ENCODE measurements at places on chromosomes 16 and 17.

GRCh38 chr17:80717720-80718083 is 173.1 kb downstream of the RPTOR start:
- no peak for DNase-seq

DNA sequence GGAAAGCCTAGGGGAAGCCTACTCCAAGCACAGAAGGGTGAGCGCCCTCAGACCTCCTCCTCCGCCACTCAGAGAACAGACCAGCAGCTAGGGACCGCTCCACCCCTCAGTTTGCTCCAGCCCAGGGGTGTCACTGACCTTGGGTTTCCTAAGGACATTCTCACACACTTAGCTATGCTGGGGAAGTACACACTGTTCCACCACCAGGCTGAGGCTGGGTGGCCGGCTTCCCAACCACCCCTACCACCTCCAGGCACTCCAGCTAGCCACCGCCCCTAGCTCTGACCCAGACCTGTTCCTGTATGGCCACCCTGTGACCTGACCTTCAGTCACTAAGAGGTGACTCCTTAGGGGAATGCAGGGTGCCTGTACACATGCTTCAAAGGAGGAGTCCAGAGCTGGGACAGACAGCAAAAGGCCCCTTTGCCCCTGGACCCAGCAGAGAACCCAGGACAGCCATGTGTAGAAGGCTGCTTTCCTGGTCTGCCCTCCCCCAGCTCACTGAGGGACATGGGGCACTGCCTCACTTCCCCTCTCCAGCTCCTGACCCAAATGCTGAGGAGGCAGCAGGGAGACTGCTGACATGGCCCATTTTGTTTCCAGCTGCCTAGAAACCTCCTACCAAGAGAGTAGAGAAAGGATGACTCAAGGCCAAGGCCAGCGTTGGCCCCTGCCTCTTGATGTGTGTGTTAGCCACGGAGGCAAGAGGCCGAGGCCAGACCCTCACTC is 6.7 kb downstream of the HSPB9 start:
- peak; percentile 58 for DNase-seq

DNA sequence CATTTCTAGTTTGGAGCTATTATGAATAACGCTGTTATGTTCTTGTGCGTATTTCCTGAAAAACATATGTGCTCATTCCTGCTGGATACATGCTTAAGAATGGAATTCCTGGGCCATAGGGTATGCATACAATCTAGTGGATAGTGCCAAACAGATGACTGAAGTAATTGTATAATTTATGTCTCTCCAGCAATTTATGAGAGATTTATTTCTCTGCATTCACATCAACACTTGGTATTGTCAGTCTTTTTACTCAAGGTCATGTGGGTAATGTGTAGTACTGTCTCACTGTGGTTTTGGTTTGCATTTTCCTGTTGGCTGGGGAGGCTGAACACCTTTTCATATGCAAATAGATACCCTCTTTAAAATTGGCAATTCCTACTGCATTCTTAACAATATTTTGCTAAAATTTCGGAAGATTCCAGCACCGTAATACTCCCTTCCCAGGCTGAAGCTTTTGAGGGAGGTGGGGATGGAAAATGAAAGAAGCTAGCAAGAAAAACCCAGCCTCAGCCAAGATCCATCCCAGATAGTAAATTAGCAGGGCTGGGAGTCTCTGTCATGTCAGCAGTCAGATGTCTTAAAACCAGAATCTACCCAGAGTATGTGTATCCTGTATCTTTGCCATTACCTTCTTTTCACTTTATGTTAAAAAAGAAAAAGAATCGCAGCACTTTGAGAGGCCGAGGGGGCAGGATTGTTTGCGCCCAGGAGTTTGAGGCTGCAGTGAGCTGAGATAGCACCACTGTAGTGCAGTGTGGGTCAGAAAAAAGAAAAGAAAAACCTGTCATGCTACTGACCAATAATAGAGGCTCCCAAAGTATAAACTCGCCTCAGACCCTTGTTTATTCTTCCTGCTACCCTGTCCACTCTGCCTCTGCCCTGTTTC is 204.9 kb downstream of the LGALS9B start:
- DNase-seq = no peak

DNA sequence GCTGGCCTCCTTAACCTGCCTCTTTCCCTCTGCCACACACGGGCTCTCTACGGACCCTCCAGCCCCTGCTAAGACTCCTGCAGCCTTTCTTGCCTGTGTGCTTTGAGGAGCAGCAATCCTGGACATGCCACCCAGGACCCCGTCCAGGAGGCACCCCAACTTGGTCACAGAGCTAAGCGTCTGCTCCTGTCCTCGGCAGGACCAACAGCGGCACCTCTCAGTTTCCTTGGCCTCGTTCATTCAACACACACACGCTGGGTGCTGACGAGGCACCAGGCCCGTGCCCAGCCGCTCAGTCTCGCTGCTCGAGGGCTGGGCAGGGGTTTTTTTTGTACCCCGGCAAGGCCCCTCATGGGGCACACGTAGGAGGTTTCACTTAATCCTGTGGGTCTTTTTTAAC is 15.2 kb downstream of the RPH3AL start:
- no peak for DNase-seq

GRCh38 chr16:48580925-48581500 is 29.0 kb downstream of the N4BP1 start:
- no peak for DNase-seq

- DNase-seq = no peak
Observed at GRCh38 chr17:77049440-77049839, 91.3 kb upstream of the SEC14L1 start.
